Stimulated activated CD4-positive, alpha-beta T cell treated with anti-CD3 and anti-CD28 coated beads, Interleukin-1b, Interleukin-23, amount 100 ng/mL, for 4 hours (primary cell): ENCODE measurements at places on chromosomes 2 and 18.

DNA sequence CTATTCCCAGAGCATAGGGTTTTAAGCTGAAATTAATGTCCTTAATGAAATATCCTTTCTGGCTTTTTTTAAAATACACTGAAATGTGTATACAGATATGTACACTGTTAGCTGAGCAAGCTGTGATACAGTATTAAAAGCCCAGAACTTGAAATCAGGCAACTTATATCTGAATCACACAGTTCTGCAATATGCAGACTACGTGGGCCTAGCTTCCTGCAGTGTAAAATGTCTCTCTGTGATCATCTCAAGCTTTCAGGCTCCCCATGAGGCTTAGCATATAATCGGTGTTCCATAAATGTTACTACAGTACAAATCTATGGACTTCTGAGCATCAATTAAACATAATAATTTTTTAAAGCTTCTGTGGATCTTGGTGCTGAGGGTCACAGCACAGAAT is 8.2 kb downstream of the FBXO15 start:
- DNase-seq: no peak

GRCh38 chr2:1222056-1222455 is 191.2 kb upstream of the TPO start:
- no peak for DNase-seq

DNA sequence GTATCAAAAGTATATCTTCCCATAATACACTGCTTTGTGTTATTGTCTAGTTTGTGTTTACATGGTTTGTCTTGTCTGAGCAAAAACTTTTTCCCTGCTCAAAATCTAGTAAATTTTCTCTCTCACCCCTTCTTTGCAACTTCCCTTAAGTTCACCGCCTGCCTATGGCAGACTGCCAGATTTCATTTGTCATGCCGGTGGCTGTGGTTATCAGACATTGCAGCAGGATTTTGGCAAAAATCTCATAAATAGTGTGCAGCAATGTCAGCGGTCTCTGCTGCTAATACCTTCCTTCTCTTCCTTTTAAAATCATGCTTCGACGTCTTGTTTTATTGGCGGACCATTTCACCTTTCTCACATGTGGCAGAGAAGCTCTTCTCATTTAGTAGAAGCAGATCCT is 45.6 kb upstream of the TMEM178A start:
- no peak for DNase-seq

- no peak for DNase-seq
These were observed 6.3 kb downstream of the TCF23 start for GRCh38 chr2:27155069-27155520.

- no peak for DNase-seq
These were observed 697.0 kb upstream of the ID2 start for GRCh38 chr2:7984693-7985353.

- no peak for DNase-seq
These were observed 29.0 kb upstream of the CALCRL start for GRCh38 chr2:187477051-187477450.
